Activated CD4-positive, CD25-positive, alpha-beta regulatory T cell (primary cell): ENCODE measurements at places on chromosomes 1 and 21.
A peak's percentile ranks its signal among the peaks of the same experiment; 100 is the strongest.

DNA sequence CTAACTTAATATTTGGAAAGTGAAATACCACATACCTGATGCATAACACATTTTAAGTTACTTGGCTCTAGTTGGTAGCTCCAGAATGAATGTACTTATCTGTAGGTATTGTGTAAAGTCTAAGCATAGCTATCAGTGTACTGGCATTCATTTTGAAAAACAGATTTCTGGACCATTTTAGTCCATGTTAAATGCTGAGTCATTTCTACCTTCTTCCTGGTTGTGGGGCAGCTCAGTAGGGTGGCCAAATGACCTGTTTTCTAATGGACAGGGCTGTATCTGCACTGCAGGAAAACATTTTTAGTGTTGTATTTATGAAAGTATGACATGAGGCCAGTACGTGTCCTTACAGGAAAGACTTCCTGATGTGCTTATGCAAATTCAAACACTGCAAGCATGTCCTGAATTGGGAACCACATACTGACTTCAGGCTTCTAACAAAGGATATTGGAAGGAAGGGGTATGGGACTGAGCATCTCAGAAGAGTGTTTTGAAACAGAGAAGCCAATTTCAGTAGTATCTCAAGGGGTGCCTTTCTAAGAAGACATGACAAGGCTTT is 300.3 kb upstream of the B3GALT2 start:
- no peak for DNase-seq

- DNase-seq: no peak
Observed at GRCh38 chr1:151612501-151613281, 841 bp downstream of the SNX27 start.

DNA sequence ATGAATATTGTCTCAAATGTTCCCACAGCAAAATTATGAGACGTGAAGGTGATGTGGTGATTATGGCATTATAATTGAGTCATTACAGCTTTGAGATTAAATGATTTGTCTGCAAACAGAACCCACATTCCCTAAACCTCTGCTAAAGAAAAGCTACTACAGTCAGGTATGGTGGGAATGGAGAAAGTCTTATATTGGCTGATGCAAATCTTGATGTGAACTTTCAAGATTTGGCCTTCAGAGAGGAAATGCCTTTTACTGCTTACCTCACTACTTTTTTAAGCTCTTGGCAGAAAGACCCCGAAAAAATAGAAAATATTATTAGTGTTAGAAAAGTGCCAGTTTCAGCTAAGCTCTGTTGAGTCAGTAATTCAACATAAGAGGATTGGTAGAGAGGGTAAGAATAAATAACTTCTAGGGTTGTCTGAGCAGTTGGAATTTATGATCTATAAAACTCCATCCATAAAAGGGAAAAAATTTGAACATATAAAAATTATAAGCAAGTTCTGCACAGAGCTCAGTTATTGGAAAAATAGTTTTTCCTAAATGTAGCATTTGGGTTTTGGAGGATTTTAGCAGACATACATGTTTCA is 47.8 kb upstream of the RGS5 start:
- DNase-seq: no peak

DNA sequence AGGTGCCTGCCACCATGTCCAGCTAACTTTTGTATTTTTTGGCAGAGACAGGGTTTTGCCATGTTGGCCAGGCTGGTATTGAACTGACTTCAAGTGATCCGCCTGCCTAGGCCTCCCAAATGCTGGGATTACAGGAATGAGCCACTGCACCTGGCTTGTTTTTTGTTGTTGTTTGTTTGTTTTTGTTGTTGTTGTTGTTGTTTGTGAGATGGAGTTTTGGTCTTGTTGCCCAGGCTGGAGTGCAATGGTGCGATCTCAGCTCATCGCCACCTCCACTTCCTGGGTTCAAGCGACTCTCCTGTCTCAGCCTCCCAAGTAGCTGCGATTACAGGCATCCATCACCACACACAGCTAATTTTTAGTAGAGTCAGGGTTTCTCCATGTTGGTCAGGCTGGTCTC is 7.1 kb upstream of the L1TD1 start:
- no peak for DNase-seq

DNA sequence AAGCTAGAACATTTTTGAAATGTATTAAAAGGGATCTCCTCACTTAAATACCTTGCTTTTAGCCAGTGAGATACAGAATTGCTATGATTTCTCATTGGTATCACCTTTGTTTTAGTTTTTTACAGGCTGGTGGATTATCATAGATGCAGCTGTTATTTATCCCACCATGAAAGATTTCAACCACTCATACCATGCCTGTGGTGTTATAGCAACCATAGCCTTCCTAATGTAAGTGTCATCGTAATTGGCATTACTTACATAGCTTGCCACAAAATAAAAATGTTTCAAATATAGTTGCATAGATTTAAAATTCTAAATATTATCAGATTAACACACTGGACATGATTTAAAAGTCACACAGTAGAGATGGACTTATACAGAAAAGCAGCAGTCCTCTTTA is 4.7 kb downstream of the TMEM50A start:
- no peak for DNase-seq

- no peak for DNase-seq
Observed at GRCh38 chr1:14940285-14940870, 213.2 kb upstream of the TMEM51 start.

- DNase-seq: no peak
Observed at GRCh38 chr1:209302779-209303568, 280.5 kb upstream of the CAMK1G start.

- DNase-seq: no peak
Observed at GRCh38 chr1:48251821-48252220, 29.3 kb downstream of the SLC5A9 start.

- no peak for DNase-seq
Observed at GRCh38 chr21:39675993-39676661, 63.4 kb downstream of the B3GALT5 start.

- no peak for DNase-seq
Observed at GRCh38 chr1:231774719-231775335, 148.2 kb downstream of the DISC1 start.

DNA sequence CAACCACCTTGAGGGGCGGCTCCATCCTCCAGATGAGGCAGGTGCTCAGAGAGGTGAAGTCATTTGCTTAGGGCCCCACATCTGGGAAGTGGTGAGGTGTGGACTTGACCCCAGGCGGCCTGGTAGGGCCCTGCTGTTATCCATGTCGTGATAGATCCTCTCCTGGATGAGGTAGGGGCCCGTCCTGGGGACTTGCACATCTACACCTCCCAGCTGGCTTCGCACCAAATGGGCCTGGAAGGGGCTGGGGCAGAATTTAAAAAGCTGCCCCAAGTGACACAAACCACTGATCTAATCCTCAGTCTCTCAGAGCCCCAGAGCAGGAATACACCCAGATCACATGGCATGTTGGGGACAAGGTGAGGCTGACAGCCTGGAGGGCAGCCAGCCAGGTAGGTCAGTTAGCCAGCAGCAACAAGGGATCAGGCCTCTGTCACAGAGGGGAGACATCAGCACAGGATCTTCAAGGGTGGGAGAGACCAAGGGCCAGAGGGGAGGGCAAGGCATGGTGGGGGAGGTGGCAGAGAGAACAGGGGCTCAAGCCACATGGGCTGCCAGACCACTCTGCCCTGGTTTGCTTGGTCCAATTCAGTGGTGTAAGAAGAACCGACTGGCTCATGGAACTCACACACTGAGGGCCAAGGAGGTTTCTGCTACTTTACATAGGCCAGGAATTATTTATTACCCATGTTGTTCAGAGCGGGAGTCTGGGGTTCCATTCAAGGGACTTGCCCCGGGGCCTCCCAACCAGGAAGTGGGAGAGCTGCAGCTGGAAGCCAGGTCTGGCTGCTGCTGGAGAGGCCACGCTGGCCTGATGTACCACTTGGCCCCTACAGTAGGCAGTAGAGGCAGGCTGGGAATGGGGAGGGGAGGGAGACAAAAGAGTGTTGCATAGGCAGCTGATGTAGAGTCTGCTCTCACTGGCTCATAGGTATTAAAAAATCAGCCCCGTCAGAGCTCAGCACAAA is 12.1 kb downstream of the LRP8 start:
- no peak for DNase-seq

- no peak for DNase-seq
Observed at GRCh38 chr1:64895500-64895899, 70.8 kb downstream of the JAK1 start.

DNA sequence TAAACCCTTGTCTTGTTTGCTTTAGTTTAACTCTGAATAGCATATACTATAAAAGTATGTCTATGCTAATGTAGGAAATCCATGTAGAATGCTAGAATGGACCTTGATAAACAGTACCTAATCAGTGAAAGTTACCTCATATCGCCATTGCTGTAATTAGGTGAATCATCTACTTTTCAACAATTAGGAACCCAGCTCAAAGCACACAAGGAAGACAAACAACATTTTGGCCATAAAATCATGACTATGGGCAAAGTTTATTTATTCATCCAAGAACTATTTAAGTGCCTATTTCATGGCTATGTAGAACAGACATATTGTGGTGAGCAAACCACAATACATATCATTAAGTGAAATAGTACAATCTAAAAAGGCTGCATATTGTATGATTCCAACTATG is 1043.2 kb downstream of the BRINP3 start:
- no peak for DNase-seq

GRCh38 chr1:202568826-202569225 is 141.4 kb downstream of the SYT2 start:
- no peak for DNase-seq

GRCh38 chr1:96104506-96104905 is 617.1 kb upstream of the PTBP2 start:
- no peak for DNase-seq

DNA sequence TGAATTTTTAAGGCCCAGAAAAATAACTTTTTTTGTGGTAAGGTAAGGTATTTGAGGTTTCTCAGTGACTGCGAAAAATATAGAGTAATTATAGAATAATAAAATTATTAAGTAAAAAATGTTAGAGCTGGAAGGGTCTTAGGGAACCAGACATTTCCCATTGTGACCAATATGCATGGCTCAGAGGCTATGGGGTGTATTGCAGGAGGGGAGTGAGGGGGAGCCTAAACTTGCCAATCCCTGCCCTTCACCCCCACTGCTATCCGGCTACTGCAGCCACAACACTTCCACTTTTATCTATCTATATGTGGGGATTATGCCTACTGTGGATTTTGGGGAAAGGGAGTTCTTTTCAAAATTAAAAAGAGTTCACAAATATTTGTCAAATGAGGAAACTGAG is 7.6 kb upstream of the GADD45A start:
- no peak for DNase-seq

DNA sequence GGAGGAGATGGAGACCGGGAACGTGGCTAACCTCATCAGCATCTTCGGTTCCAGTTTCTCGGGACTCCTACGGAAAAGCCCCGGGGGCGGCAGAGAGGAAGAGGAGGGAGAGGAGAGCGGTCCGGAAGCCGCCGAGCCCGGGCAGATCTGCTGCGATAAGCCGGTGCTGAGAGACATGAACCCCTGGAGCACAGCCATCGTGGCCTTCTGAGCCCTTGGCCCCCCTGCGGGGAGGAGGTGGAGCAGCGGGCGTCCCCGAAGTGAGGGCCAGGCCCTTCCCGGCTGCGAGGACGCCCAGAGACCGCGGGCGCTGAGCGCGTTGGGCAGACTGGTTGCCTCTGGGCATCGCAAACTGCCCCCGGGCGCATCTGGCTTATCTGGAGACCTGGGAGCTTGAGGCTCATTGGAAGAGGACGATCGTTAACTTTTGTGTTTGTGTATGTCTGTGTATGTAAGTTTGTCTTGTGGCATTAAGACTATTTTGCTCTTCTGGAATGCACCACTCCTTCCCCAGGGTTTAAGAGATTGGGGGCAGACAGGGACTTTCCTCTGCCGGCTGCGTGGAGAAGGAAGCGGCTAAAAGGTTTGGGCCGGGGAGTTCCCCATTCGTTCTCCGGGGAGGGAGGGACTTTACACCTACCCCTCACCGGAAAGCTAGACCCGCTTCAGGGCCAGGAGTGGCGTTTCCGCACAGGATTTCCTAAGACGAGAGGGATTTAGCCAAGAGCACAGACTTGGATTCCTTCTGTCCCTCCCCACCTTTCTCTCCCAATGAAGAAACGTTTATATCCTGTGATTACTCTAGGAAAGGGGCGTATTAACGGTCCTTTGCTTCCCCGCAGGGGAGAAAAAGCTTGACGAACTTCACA is 1.4 kb downstream of the IER5 start:
- peak; percentile 53 for DNase-seq

DNA sequence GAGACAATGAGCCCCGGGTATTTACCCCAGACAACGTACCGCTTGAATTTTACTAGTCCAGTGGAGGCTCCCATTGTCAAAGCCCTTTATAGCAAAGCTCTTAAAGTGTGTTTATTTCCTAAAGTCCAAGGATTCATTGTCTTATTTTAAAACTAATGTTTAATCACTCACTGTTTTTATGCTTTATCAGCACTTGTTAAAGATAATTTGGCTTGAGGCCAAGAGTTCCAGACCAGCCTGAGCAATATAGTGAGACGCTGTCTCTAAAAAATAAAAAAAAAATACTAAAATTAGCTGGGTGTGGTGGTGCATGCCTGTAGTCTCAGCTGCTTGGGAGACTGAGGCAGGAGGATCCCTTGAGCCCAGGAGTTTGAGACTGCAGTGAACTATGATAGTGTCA is 202.8 kb downstream of the RYR2 start:
- no peak for DNase-seq

GRCh38 chr1:212127221-212127620 is 91.7 kb downstream of the DTL start:
- DNase-seq: no peak

- DNase-seq: no peak
Observed at GRCh38 chr1:65606426-65606825, 186.0 kb downstream of the LEPR start.

GRCh38 chr1:11362547-11363021 is 89.6 kb downstream of the UBIAD1 start:
- no peak for DNase-seq

- no peak for DNase-seq
Observed at GRCh38 chr1:187794561-187794960, 965.8 kb downstream of the PLA2G4A start.
